ENCODE measurements at places on chromosomes 16 and 17.

DNA sequence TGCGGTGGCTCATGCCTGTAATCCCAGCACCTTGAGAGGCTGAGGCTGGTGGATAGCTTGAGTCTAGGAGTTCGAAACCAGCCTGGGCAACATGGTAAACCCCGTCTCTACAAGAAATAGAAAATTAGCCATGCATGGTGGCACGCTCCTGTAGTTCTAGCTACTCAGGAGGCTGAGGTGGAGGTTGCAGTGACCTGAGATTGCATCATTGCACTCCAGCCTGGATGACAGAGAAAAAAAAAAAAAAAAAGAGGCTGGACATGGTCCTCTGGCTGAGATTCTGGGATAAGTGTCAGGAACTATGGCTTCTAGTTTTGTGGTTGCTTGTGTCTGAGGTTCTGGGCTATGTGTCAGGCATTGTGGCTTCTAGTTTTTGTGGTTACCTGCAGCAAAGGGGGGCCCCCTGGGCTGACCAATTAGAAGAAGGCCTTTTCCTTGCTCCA, 7.0 kb downstream of the KSR1 start:
- no peaks in the 10 kb centered on the region for H3K36me3 ChIP-seq
- H3K27ac ChIP-seq, result no peak overlapping the region
- H3K4me1 ChIP-seq, result no peaks in the 10 kb centered on the region
- H3K27me3 ChIP-seq, result no peaks in the 10 kb centered on the region

DNA sequence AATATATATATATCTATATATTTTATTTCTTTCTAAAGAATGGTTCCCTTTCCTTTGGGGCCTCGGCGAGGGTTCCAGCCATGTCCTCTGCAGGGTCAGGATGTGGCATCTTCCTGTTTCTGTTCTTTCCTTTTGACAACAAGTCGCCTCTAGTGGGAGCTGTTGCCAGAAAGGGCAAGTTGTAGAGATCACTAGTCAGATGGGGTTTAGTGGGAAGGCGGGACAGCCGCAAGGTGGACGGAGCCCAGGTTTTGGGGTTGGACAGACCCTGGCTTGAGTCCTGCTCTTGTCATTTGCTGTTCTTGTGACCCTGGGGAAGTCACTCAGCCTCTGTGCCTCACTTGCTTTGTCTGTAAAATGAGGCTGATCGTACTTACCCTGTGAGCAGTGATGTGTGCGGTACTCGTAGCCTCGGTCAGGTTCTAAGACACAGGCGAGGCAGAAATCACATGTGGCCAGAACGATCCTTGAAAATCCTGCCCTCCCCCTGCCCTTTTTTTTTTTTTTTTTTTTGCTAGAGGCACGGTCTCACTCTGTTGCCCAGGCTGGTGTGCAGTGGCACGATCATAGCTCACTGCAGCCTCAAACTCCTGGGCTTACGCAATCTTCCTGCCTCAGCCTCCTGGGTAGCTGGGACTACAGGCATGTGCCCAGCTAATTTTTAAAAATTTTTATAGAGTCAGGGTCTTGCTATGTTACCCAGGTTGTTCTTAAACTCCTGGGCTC, 80.1 kb downstream of the ABCC6 start:
- no peaks in the 10 kb centered on the region for H3K27me3 ChIP-seq
- DNase-seq, result no peak
- no peaks in the 10 kb centered on the region for H3K4me1 ChIP-seq

DNA sequence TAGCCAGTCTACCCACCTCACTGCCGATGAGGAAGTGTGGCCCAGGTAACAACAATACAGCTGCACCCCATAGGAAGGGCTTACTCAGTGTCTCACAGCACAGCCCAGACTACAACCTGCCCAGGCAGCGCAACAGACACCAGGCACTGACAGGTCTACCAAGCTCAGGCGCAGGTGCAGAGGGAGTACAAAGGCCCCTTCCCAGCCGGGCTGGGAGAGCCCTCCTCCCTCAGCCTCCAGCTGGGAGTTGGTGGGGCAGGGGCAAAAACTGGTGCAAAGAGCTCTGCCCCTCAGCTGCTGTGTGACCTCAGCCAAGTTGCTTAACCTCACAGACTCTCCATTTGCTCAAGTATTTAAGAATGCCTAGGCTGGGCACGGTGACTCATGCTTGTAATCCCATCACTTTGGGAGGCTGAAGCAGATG, 112.6 kb upstream of the LHX1 start:
- no peaks in the 10 kb centered on the region for H3K4me1 ChIP-seq
- H3K27me3 ChIP-seq, result no peaks in the 10 kb centered on the region
- H3K4me3 ChIP-seq, result no peak overlapping the region
- H3K27ac ChIP-seq, result no peak overlapping the region
- DNase-seq, result no peak

GRCh38 chr16:68850481-68850880, 7.2 kb downstream of the TANGO6 start:
- H3K36me3 ChIP-seq, result no peaks in the 10 kb centered on the region
- no peak overlapping the region for H3K27ac ChIP-seq
- DNase-seq, result no peak
- no peak overlapping the region for H3K4me3 ChIP-seq
- no peaks in the 10 kb centered on the region for H3K4me1 ChIP-seq

DNA sequence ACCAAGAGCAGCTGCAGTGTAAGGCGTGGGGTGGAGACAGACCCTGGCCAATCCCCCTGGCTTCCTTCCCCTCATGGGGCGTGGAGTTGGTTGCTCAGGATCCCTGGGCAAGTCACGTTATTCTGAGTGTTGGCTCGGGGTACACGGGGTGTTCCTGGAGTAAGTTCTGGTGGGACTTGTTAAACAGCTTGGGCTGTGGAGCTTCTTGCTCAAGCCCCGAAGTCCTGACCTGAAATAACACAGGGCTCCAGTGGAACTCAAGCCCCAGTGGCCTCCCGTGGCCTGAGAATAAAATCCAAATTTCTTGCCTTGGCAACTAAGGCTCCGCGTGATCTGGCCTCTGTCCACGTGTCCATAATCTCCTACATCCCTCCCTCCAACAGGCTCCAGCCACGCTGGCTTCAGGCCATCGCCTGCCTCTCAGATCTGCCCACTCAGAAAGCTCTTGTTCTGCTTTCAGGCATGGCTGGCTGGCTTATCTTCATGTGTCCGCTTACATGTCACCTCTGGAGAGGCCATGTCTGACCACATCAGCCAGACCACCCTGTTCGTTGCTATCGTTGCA, 49.3 kb upstream of the BCO1 start:
- no peaks in the 10 kb centered on the region for H3K36me3 ChIP-seq
- no peak overlapping the region for H3K27ac ChIP-seq
- DNase-seq, result peak; percentile 87

- H3K4me3 ChIP-seq, result no peak overlapping the region
- no peak for DNase-seq
- no peaks in the 10 kb centered on the region for H3K27me3 ChIP-seq
- H3K36me3 ChIP-seq, result no peaks in the 10 kb centered on the region
- no peaks in the 10 kb centered on the region for H3K4me1 ChIP-seq
Measured at GRCh38 chr17:73436954-73437353, 125.2 kb upstream of the CDC42EP4 start.

- H3K27me3 ChIP-seq, result no peaks in the 10 kb centered on the region
- no peaks in the 10 kb centered on the region for H3K4me1 ChIP-seq
- DNase-seq, result no peak
Measured at GRCh38 chr17:15388356-15389041, 47.1 kb upstream of the TEKT3 start.

DNA sequence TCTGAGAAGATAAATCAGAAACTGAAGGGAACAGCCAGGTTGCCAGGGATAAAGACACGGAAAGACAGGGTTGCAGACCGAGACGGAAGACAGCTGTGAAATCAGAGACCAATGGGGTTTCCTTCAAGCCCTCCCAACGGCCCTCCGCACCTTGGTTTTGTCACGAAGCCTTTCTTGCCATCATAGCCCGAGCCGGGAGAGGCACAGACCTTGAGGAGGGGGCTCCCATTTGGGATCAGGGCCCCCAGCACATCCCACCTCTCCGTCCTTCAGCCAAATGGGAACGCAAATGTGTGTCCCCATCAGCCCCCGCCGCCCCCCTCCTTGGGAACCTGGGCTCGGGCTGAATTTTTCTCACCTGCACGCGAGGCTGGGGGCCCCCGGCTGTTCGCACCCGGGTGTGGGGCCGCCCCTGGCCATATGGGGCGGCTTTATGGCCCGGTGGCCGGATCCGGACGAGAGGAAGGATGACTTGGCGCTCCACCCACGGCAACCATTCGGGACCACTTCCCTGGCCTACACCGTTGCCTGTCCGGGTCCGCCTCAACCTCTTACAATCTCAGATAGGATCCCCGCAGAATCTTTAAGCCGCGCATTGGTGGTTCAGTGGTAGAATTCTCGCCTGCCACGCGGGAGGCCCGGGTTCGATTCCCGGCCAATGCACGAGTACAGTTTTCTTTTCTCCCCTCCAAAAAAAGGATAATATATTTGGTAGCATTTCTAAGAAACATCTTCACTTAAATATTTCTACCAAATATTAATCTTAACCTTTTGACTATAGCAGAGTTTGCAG, 1.4 kb upstream of the HES7 start:
- H3K27ac ChIP-seq, result peak overlapping the region; percentile 56
- H3K4me3 ChIP-seq, result peak overlapping the region; percentile 69
- peak; percentile 91 for DNase-seq

- no peak overlapping the region for H3K4me3 ChIP-seq
- no peak overlapping the region for H3K27ac ChIP-seq
- H3K36me3 ChIP-seq, result no peaks in the 10 kb centered on the region
- DNase-seq, result no peak
- H3K4me1 ChIP-seq, result peaks cover 52% of the 10 kb centered on the region
- H3K27me3 ChIP-seq, result no peaks in the 10 kb centered on the region
Measured at GRCh38 chr17:21036361-21036881, 6.4 kb downstream of the USP22 start.

DNA sequence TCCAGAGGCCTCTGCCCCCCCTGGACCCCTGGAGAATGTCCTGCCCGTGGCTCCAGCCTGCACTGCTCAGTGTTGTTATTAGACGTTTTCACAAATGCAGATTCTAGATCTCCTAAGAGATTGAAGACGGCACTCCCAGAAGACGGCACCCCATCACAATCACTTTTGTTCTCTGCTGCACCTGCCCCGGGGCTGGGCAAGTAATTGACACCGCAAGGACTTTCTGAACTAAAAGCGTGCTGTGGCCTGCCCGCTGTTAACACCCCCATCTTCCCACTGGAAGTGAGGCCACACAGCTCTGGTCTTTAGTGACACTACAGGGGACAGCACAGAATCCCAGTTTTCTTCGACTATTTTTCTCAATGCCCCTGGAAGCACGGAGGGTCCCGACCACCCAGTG, 256.9 kb downstream of the ENGASE start:
- no peaks in the 10 kb centered on the region for H3K36me3 ChIP-seq
- H3K4me3 ChIP-seq, result no peak overlapping the region
- DNase-seq, result no peak
- H3K27ac ChIP-seq, result no peak overlapping the region

GRCh38 chr17:82327289-82327688, 6.3 kb downstream of the SECTM1 start:
- H3K36me3 ChIP-seq, result no peaks in the 10 kb centered on the region
- no peak for DNase-seq
- no peaks in the 10 kb centered on the region for H3K27me3 ChIP-seq
- no peak overlapping the region for H3K4me3 ChIP-seq
- no peak overlapping the region for H3K27ac ChIP-seq

DNA sequence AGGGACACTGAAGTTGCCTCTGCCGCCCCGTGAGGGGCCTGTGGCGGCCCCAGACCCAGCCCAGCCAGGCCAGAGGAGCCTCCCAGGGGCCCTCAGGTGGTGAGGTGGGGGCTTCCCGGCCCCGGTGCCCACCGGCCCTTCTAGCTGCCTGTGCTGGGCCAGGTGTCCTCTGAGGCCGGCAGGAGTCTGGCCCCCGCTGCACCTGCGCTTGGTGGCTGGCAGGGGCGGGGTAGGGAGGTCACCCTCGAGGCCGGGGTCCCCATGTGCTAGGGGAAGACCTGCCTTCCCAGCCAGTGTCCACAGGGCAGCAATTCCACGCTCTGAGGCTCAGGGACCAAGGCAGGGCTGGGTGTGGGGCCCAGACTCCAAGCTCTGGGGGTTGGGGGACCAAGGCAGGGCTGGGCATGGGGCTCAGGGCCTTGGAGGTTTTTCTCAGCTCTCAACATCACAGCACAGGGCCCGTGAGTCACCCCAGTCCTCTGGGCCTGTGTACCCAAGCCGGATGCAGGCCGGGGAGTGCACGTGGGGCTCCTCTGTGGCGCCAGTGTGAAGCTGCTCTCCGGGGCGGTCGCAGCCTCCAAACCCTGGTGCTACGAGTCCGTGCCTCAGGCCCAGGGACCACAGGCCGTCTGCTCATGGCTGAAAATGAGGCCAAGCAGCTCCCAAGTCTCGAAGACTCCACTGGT, 1.3 kb upstream of the CCDC154 start:
- no peaks in the 10 kb centered on the region for H3K36me3 ChIP-seq
- no peaks in the 10 kb centered on the region for H3K4me1 ChIP-seq
- H3K4me3 ChIP-seq, result no peak overlapping the region
- H3K27me3 ChIP-seq, result no peaks in the 10 kb centered on the region

DNA sequence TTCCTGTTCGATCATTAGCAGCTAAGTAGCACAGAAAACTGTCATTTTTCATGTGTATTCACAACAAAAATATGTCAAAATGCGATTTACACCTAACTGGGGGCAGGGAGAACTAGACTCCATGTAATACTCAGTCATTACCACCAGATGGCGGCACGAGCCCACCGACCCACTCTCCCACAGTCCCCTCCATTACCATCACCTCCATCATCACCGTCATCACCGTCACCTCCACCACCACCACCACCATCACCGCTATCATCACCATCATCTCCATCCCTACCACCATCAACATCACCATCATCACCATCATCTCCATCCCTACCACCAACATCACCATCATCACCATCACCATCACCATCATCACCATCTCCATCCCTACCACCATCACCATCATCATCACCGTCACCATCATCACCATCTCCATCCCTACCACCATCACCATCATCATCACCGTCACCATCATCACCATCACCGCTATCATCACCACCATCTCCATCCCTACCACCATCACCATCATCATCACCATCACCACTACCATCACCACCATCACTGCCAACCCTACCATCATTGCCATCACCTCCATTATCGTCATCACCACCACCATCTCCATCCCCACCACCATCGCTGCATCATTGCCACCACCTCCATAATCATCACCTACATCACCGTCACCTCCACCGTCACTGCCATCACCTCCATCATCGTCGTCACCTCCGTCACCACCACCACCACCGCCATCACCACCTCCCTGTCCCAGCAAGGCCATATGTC, 14.4 kb downstream of the NDUFAF8 start:
- peak; percentile 47 for DNase-seq
- no peaks in the 10 kb centered on the region for H3K36me3 ChIP-seq
- H3K27me3 ChIP-seq, result no peaks in the 10 kb centered on the region
- H3K27ac ChIP-seq, result no peak overlapping the region
- no peak overlapping the region for H3K4me3 ChIP-seq
